ENCODE measurements at places on chromosomes 16 and 17. TPM values are rescaled to one million over a fixed set of nuclear protein-coding genes. Genes with fewer than 3 reads are reported as not detected.

KRT33B gene
- not detected for polyA plus RNA-seq

CHRNB1 gene
- polyA plus RNA-seq, result 18.2 TPM

CX3CL1 gene
- 4.9 TPM for polyA plus RNA-seq

MPV17L gene
- 0.10 TPM for polyA plus RNA-seq

SP6 gene
- polyA plus RNA-seq, result 0.42 TPM

TVP23B gene
- 62.4 TPM for polyA plus RNA-seq

RPH3AL gene
- 0.84 TPM for polyA plus RNA-seq

OR1A1 gene
- not detected for polyA plus RNA-seq

VPS9D1 gene
- 29.9 TPM for polyA plus RNA-seq

PLEKHH3 gene
- 18.4 TPM for polyA plus RNA-seq

RNF157 gene
- polyA plus RNA-seq, result 19.9 TPM

KIFC3 gene
- 33.2 TPM for polyA plus RNA-seq

EFCAB13 gene
- 4.3 TPM for polyA plus RNA-seq

ARHGAP27 gene
- 12.7 TPM for polyA plus RNA-seq
